Activated CD8-positive, alpha-beta memory T cell treated with anti-CD3 and anti-CD28 coated beads, Interleukin-2, amount 10 ng/mL, durations not matched to agents 7 days and 5 days (primary cell): ENCODE measurements at places on chromosomes 5 and 9. TPM values are rescaled to one million over a fixed set of nuclear protein-coding genes. Genes with fewer than 3 reads are reported as not detected.
A peak's percentile ranks its signal among the peaks of the same experiment; 100 is the strongest.

DNA sequence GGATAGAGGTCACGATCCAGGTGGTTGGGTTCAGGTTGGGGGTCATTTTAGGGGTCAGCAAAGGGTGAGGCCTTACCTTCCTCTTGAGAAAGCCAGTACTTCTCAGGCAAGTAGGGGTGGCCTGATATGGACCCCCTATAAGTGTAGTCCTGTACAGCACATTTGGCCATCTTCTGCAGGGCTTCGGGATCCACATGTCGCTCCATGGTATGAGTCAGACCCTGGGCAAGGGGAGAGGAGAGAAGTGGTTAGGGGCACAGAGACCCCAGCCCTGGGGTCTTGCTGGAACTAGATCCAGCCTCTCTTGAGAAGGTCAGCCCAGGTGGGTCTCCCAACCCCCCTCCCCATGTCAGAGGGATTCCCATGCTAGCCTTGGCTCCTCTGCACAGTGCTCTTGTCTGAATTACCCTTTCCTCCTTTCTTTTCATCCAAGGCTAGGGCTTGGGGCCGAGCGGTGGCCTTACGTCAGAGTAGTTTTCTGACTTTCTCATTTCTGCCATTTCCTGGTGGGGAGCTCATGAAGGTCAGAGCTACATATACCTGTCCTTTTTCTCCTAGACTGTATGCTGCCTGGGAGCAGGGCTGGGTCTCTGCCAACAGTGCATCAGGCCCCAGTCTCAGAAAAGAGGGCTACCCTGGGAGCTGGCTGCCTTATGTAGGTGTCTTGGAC, 9.0 kb upstream of the MYORG start:
- peaks cover 7% of the 10 kb centered on the region for H3K4me1 ChIP-seq
- no peaks in the 10 kb centered on the region for H3K36me3 ChIP-seq
- no peak overlapping the region for H3K4me3 ChIP-seq
- no peak for DNase-seq
- no peak overlapping the region for H3K27ac ChIP-seq
- H3K27me3 ChIP-seq = peaks cover 7% of the 10 kb centered on the region

DNA sequence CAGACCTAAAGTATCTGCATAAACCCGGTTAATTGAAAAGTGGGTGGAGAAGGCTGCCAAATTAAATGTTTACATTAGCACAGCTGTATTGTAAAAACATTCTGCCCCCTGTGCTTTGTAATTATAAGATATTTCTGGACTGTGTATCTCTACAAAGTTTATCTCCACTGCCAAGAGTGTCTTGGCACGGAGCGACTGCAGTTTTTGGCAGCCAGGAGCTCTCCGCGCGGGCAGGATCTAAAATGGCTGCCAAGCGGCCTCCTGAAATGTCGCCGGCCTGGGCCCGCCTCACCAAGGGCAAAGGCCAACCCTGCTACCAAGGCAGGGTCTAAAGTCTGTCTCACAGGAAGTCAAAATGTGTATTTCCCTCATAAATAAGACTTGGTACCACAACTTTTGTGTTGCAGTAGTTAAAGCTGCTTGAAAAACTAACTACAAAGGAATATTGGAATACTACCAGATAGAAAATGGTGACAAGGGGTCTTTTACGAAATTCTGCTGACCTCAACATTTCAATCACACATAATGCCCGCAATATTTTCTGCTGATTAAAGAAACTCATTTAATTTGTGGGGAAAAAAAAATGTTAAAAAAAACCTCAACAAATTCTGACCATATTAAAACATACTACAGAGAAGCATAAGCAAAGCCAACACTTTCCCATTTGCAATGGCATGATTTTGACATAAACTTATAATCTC, 110.4 kb downstream of the NFIB start:
- H3K4me1 ChIP-seq = no peaks in the 10 kb centered on the region
- no peaks in the 10 kb centered on the region for H3K36me3 ChIP-seq
- no peak overlapping the region for H3K4me3 ChIP-seq
- no peak for DNase-seq

DNA sequence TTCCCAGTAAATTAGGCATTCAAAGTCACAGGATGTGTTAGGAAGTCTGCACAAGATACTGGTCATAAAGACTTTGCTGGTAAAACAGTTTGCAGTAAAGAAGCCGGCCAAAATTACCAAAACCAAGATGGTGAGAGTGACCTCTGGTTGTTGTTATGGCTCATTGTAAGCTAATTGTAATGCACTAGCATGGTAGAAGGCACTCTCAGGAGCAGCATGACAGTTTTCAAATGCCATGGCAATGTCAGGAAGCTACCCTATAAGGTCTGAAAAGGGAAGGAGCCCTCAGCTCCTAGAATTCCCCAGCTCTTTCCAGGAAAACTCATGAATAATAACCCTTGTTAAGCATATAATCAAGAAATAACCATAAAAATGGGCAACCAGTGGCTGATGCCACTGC, 64.3 kb upstream of the TNC start:
- H3K27ac ChIP-seq = no peak overlapping the region
- DNase-seq = no peak
- H3K4me3 ChIP-seq = no peak overlapping the region
- H3K36me3 ChIP-seq = no peaks in the 10 kb centered on the region
- peaks cover 12% of the 10 kb centered on the region for H3K27me3 ChIP-seq

- H3K36me3 ChIP-seq = no peaks in the 10 kb centered on the region
- DNase-seq = no peak
- no peak overlapping the region for H3K27ac ChIP-seq
- no peaks in the 10 kb centered on the region for H3K27me3 ChIP-seq
- H3K4me3 ChIP-seq = no peak overlapping the region
- H3K4me1 ChIP-seq = no peaks in the 10 kb centered on the region
Observed at GRCh38 chr5:68957591-68957990, 136.2 kb upstream of the SLC30A5 start.

GRCh38 chr5:14557791-14558415, 23.7 kb upstream of the OTULINL start:
- H3K4me3 ChIP-seq = no peak overlapping the region
- peaks cover 2% of the 10 kb centered on the region for H3K36me3 ChIP-seq
- no peak overlapping the region for H3K27ac ChIP-seq
- H3K4me1 ChIP-seq = peaks cover 13% of the 10 kb centered on the region

DNA sequence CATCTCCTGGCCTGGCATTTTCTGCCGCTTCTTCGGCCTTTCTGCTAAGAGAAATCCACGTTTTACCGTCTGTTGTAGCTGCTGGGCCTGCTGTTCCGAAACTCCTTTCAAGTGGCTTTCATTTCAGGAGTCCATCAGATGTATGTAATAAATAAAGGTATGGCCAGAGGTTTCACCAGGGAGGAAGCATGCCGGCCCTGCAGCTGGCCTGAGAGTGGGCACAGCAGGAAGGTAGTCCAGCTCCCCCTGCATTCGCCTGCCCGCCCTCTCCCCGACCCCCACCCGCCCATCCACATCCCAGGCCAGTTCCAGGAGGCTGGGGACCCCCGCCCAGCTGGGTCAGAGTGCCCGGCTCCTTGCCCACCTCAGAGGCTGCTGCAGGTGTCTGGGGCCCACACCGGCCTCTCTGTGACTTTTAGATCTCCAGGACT, 46.4 kb upstream of the EXOC3 start:
- no peak overlapping the region for H3K4me3 ChIP-seq
- H3K27me3 ChIP-seq = peaks cover 4% of the 10 kb centered on the region
- H3K4me1 ChIP-seq = peaks cover 38% of the 10 kb centered on the region
- H3K36me3 ChIP-seq = peaks cover 25% of the 10 kb centered on the region

DNA sequence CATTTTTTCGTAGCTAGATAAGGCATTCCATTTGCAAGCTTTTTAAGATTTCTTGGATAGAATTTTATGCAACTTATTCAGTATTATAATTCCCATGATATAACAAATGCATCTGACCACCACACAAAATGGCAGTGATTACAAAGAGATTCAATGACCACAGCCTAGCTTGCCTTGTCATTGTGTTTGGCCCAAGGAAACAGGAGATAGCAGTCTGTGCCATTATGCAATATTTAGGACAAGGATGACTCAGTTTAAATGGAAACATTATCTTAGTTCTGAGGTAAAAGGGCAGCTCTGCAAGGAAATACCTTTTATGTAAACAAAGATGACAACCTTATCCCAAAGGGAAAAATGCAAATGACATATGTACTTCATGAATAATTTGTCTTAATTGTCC, 89.8 kb downstream of the NUDT12 start:
- DNase-seq = no peak
- H3K27me3 ChIP-seq = peaks cover 39% of the 10 kb centered on the region
- H3K4me3 ChIP-seq = no peak overlapping the region
- H3K4me1 ChIP-seq = no peaks in the 10 kb centered on the region
- no peaks in the 10 kb centered on the region for H3K36me3 ChIP-seq
- H3K27ac ChIP-seq = no peak overlapping the region

DNA sequence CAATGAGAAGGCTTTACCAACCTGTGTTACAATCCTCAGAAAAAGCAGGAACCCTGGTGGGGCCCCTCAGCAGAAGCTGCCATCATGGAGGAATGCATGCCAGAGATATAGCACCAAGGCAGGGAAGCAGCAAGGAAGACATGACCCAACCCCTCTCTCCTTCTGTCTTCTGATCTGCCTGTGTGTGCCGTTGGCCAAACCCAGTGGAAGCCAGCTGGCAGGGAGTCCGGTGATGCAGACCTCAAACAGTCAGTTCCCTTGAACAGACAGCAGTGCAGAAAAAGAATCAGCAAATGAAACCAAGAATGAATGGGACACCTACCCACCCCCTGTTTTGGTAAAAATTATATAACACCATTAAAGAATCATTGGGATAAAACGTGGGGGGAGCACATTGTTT, 234.2 kb downstream of the ZNF608 start:
- no peaks in the 10 kb centered on the region for H3K36me3 ChIP-seq
- no peaks in the 10 kb centered on the region for H3K27me3 ChIP-seq
- no peak overlapping the region for H3K4me3 ChIP-seq
- H3K27ac ChIP-seq = no peak overlapping the region

- H3K4me3 ChIP-seq = no peak overlapping the region
- H3K27ac ChIP-seq = no peak overlapping the region
- peaks cover 4% of the 10 kb centered on the region for H3K27me3 ChIP-seq
- H3K36me3 ChIP-seq = no peaks in the 10 kb centered on the region
Observed at GRCh38 chr9:129166623-129167557, 11.2 kb downstream of the IER5L start.

- H3K27ac ChIP-seq = no peak overlapping the region
- no peaks in the 10 kb centered on the region for H3K4me1 ChIP-seq
- DNase-seq = no peak
- no peaks in the 10 kb centered on the region for H3K27me3 ChIP-seq
- H3K4me3 ChIP-seq = no peak overlapping the region
Observed at GRCh38 chr5:29995154-29995553, 1198.3 kb upstream of the CDH6 start.

GRCh38 chr5:133985540-133986180, 17.2 kb upstream of the C5orf15 start:
- no peaks in the 10 kb centered on the region for H3K27me3 ChIP-seq
- no peak for DNase-seq
- H3K4me1 ChIP-seq = peaks cover 9% of the 10 kb centered on the region
- peak overlapping the region; percentile 46 for H3K27ac ChIP-seq

- H3K27me3 ChIP-seq = no peaks in the 10 kb centered on the region
- DNase-seq = no peak
- no peaks in the 10 kb centered on the region for H3K4me1 ChIP-seq
- no peak overlapping the region for H3K4me3 ChIP-seq
- H3K36me3 ChIP-seq = no peaks in the 10 kb centered on the region
Observed at GRCh38 chr9:119289740-119290433, 79.3 kb downstream of the BRINP1 start.

GRCh38 chr5:149544028-149544420, 7.2 kb downstream of the CSNK1A1 start:
- peak overlapping the region; percentile 15 for H3K27ac ChIP-seq
- DNase-seq = no peak
- no peaks in the 10 kb centered on the region for H3K27me3 ChIP-seq
- peaks cover 57% of the 10 kb centered on the region for H3K36me3 ChIP-seq
- H3K4me3 ChIP-seq = no peak overlapping the region
- H3K4me1 ChIP-seq = peaks cover 52% of the 10 kb centered on the region

DNA sequence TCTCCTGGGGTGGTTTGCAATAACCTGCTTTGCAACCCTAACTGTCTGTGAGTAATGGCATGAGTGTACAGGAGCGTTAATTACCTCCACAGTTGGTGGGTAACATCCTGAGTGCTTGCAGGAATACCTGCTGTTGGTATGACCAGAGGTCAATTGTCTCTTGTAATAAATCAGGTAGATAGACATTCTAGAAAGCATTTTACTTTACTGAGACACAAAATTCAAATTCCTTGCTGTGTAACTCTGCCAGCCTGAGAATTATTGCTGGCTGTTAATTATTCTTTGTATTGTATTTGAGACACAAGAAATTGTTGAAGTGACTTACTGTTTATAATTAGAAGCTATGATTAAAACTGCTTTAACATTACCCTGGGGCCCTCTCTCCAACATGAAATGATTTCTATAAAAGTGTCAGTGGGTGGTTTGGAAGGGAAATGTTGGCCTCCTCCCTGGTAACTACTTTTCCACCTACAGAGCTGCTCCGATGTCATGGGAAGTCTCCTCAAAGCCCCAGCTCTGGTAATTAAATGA, 150.8 kb upstream of the ADCY2 start:
- no peak overlapping the region for H3K27ac ChIP-seq
- no peak for DNase-seq
- H3K27me3 ChIP-seq = no peaks in the 10 kb centered on the region
- H3K36me3 ChIP-seq = no peaks in the 10 kb centered on the region
- no peak overlapping the region for H3K4me3 ChIP-seq
- H3K4me1 ChIP-seq = no peaks in the 10 kb centered on the region

- peaks cover 62% of the 10 kb centered on the region for H3K4me1 ChIP-seq
- peaks cover 32% of the 10 kb centered on the region for H3K36me3 ChIP-seq
- no peaks in the 10 kb centered on the region for H3K27me3 ChIP-seq
- H3K27ac ChIP-seq = peak overlapping the region; percentile 100
- no peak for DNase-seq
- H3K4me3 ChIP-seq = peak overlapping the region; percentile 98
Observed at GRCh38 chr5:177350776-177351391, 584 bp downstream of the LMAN2 start.

DNA sequence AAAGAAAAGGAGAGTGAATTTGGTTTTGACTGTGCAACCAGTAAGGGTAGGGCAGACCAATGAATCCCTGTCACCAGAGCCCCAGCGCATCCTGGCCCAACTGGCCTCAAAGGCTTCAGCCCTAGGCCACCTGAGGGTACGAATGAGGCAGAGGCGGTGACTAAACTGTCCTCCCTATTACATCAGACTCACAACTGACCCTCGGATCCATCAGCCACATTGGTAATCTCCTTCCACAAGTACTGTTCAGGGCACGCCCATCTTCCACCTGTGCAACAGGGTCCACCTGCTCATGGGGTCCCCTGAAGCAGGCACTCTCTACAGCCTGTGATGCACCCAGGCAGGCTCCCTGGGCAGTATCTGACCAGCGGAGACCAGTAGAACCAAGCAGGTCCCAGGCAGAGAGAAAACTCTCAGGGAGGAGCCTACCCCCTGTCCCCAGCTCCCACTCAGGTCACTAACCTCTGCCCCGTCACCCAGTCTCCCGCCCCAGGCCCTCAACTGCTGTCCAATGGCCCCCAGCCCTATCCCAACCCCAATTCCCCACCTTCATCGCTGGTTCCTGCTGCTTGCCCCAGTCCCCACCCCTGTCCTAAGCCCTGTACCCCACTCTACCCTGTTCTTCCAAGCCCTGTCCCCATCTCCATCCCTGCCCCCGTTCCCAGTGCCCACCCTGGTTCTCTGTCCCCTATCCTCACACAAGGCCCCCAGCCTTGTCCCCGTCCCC, 904 bp downstream of the EDF1 start:
- no peaks in the 10 kb centered on the region for H3K27me3 ChIP-seq
- H3K4me3 ChIP-seq = peak overlapping the region; percentile 76
- peak overlapping the region; percentile 54 for H3K27ac ChIP-seq
- peaks cover 15% of the 10 kb centered on the region for H3K36me3 ChIP-seq
- H3K4me1 ChIP-seq = peaks cover 20% of the 10 kb centered on the region
- no peak for DNase-seq

Gene NTNG2
- total RNA-seq = 7.9 TPM

Gene CFAP77
- not detected for total RNA-seq

Gene PTCH1
- 17.4 TPM for total RNA-seq

Gene FST
- 0.47 TPM for total RNA-seq

Gene PCDHA9
- total RNA-seq = not detected

Gene SPARC
- total RNA-seq = 0.18 TPM

Gene PCDHB11
- total RNA-seq = not detected

Gene KLF4
- total RNA-seq = 1.5 TPM

Gene INSYN2B
- total RNA-seq = not detected
